ENCODE measurements at places on chromosomes 1 and 21.
A peak's percentile ranks its signal among the peaks of the same experiment; 100 is the strongest.

DNA sequence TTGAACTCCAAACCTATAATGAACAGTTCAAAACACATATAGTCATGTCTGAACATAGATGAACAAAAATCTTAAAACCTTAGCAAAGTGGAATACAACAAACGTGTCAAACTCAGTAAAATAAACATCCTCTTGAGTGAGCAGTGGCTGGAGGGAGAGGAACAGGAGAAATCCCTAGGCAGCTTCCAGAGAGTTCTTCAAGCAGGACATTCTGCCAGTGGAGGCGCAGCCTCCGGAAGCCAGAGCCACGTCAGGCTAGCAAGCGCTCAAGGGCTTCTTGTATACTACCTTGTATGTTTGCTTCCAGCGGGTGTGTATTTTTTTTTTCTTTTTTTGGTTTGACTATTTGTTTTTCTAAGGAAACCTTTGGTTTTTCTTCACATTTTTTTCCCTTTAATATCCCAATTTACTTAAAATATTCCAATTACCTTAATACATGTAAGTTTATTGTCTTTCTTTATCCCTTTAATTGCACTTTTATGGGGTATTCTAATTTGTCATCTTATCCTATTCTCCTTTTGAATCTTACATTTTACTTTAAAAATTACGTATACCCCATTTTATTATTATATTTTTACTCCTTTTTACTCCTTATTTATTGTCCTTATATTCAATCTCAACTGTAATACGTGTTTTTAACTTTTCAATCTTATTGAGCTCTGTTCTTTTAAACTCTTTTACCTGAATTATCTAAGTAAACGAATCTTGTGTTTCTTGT is 42.0 kb downstream of the COLGALT2 start:
- DNase-seq = no peak

GRCh38 chr1:151362308-151363155 is 10.0 kb downstream of the SELENBP1 start:
- no peak for DNase-seq

DNA sequence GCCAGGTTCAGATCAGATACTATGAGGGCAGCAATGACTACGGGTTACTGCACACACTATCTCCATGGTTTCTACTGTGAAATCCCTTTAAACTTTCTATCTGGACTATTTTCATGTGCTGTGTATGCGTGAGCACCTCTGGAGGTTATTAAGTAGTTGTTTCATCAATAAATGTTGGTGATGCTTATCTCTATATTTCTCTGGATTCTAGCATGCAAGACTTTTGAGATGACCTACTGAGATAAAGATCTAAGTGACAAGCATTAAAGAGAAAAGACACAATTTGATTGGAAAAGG is 194.0 kb downstream of the NRIP1 start:
- no peak for DNase-seq

GRCh38 chr1:36006941-36007500 is 76.1 kb downstream of the AGO3 start:
- no peak for DNase-seq

- no peak for DNase-seq
These were observed 10.9 kb downstream of the LSS start for GRCh38 chr21:46217511-46218196.

DNA sequence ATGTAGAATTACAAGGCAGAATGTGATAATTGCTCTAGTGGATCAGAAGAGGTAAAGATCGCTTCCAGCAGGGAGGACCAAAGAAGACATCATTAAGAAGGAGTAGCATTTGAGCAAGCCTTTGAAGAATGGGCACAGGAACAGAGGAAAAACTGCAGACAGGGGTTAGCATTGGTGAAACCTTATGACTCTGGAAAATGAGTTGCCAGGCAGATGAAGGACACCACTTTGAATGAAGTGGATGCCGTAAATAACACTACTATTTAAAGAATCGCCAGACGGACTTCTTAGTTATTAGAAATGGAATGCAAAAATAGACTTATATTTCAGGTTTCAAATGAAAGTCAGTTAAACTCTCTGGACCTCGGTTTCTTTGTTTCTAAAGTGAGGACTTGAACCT is 727.7 kb downstream of the USP25 start:
- DNase-seq = no peak

- DNase-seq = no peak
These were observed 21.2 kb upstream of the OTUD3 start for GRCh38 chr1:19861034-19861433.

DNA sequence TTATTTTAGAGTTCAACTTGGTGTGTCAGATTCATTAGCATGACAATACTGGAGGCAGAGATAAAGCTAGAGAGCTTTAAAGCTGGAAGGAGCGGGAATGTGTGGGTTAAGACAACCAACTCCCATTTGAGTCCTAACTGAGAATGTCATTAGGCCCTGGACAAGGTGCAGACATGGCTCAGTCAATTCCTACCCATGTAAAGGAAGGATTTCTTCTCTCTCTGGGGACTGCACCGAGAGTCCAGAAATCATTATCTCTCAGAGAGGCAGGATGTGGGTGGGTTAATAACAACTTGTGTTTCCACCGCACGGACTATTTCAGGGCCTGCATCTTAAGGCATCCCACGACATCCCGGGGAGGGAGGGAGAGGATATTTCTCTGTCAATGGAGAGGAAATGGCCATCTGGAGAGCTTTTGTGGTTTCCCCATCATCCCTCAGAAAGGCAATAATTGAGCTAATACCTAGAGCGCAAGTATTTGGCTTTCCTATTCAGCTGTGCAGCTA is 46.7 kb upstream of the SARS1 start:
- peak; percentile 36 for DNase-seq

- no peak for DNase-seq
These were observed 11.7 kb upstream of the ALPL start for GRCh38 chr1:21497466-21498061.

DNA sequence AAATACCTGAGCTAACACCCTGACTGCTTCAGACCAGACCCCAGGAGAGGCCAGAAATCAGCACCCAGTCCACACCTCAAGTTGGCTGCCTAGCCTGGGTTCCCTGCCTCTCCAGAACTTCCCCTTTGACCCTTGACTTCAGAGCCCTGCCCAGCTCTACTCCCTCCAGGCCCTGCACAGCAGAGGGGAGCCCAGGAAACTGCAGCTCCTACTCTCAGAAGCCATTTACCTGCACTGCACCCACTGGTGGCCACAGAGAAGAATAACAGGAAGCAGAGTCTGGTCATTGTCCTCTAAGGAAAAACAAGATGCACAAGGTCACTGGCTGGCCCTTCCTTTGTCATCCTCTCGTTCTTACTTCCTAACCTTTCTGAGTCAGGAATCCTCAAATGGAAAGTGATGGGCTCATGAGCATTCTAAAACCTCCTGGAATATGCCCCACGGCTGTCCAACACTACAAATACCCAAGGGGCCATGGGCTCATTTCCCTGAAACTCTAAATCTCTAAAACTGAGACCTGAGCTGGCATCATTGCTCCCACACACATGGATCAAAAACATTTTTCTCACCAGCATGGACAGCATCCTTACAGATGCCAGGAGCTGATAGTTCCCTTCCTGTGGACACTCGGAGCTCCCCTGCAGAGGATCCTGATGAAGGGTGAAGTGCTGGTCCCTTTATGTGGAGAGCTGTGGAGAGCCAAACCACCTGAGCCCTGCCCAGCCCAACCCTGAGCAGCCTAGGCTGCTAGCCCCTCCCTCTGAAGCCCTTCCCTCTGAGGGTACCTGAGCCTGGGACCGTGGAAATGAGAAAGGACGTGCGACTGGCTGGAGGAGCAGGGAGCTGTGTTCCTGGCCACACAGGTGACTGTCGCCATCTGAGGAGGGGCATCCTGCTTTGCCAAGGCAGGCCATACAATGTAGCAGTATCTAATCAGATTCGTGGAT is at the start of gene ITLN2:
ITLN2 (minus strand) TSS at position 652 of the 947 bp plus-strand sequence; CDS start at position 584, 68 bp downstream.
- DNase-seq = peak; percentile 84

GRCh38 chr1:26122988-26123973 is 11.7 kb downstream of the PDIK1L start:
- DNase-seq = peak; percentile 86

DNA sequence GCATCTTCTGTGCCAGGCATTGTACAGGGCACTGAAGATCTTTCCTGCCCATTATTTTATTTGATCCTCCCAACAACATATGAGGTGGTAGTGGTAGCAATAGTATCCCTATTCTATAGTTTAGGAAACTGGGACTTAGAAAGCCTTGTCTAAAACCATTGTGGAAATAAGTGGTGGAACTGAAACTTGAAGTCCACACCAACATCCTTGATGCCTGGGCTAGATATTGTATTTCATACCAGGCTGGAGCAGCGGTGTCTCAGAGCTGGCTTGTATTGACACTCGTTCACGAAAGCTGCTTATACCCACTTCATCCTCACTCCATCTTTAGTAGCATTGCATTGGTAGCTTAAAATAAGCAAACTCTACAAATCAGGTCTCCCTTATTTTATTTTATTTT is 9.7 kb upstream of the CTSS start:
- no peak for DNase-seq

- DNase-seq = no peak
These were observed 26.6 kb downstream of the TNNT2 start for GRCh38 chr1:201350884-201351283.

GRCh38 chr1:1171161-1171545 is 2.5 kb upstream of the TTLL10 start:
- no peak for DNase-seq

DNA sequence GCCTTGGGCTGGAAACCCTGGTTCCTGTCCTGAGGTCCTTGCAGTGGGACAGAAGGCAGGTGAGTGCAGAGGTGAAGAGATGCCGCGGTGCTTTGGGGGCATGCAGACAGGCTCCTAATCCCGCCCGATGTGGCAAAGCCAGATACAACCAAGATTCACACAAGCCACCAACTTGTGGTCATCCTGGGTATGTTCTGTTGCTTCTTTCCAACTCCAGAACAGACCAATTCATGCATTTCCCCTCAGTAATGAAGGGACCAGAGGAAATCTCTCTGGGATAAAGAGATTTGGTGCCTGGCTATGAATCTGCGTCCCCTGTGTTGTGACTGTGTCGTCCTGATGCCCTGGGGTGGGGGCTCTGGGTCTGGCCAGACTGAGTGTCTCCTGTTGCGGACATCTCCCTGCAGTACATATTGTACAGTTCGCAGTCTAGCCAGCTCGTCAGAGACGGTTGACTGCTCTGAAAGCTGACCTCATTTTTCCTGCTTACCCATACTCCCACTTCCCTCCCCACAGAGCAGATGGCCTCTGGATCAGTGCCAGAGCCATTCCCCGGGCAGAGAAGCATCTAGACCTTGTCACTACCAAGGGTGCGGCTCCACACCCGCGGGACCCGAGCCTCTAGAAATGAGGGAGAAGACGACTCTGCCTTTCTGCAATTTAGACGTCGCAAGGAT is 216.3 kb downstream of the KIF26B start:
- no peak for DNase-seq

DNA sequence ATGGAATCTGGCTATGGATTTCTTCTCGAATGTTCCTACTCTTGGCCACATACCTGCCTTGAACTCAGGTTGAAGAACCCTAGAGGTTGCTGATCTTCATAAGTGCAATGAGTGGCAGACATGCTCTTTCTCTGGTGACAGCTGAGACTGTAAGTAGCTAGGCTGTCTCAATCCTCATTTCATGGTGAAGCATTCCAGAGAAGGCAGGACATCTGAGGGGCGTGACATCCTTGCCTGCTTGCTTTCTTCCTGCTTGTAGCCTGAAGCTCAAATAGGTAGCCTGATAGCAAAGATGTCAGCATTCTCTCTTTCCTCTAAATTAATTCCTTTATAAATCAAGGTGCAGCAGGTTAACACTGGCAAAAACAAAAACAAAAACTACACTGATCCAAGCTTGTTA is 114.6 kb upstream of the MAGI3 start:
- DNase-seq = no peak
